EH (cell line): ENCODE measurements at places on chromosomes 1 and 21.

DNA sequence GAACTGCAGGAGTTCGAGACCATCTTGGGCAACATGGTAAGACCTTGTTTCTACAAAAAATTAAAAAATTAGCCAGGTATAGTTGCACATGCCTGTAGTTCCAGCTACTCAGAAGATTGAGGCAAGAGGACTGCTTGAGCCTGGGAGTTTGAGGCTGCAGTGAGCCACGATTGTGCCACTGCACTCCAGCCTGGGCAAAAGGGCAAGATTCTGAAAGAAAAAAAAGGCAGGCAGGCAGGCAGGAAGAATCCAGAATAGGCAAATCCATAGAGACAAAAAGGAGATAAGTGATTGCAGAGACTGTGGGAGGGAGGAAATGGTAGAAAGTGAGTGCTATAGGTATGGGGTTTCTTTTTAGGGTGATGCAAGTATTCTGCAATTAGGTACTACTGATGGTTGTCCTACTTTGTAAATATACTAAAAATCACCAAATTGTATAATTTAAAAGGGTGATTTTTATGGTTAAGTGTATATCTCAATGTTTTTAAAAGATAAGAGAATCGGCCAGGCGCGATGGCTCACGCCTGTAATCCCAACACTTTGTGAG, 29.4 kb downstream of the ZZZ3 start:
- no peak for DNase-seq

DNA sequence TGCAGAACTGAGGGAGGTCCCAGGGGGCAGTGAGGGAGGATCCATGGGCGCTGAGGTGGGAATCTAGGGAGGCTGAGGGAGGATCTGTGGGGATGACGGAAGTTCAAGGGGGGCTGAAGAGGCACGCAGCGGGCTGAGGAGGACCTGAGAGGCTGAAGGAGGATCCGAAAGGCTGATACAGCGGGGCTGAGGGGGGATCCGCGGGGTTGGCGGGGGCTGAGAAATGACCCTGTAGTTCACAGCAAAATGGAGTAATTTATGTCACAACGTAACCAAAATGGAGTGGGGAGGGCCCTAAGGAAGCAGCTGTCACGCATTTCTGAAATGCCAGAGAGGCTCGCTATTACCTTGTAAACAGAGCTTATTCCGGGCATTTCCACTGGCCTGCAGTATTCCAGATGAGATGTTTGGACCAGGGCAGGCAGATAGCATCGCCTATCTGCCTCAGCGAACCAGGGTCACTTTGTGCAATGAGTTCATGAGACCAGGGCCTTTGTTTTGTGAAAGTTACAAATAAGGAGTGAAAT, 926 bp upstream of the MRPL55 start:
- DNase-seq = peak; percentile 79

- no peak for DNase-seq
These were observed 163.2 kb upstream of the LRRC7 start for GRCh38 chr1:69404486-69404885.

GRCh38 chr1:183769956-183770815, 34.7 kb upstream of the RGL1 start:
- no peak for DNase-seq

DNA sequence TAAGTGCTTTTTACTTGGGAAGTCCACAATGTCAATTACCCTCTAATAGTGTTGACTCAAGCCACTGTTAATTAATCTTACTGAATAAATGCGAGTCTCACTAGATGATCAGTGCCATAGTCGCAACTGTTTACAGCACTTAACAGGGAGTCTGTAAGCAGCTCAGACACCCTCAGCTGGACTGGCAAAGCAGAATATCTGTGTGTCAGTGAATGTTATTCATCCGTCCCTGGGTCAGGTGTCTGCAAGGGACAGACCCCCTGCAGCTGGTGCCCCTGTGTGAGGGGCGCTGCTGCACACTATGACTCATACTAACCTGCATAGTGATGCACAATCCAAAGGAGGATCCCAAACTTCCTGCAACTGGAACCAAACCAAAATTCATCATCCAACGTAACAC, 306.5 kb downstream of the HHIPL2 start:
- DNase-seq = no peak

DNA sequence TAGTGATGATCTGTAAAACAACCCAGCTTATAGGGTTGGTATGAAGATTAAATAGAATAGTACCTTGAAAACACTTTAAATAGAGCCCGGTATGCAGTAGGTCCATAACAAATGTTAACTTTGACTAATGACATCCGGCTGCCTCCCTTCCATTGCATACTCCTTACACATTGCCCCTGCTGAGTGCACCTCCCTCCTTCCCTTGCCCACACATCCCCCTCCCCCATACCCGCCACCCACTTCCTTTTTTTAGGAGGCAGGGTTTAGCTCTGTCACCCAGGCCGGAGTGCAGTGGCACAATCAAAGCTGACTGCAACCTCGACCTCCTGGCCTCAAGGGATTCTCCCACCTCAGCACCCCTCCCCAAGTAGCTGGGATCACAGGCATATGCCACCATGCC, 24.4 kb upstream of the ZC3H12A start:
- DNase-seq = peak; percentile 29

DNA sequence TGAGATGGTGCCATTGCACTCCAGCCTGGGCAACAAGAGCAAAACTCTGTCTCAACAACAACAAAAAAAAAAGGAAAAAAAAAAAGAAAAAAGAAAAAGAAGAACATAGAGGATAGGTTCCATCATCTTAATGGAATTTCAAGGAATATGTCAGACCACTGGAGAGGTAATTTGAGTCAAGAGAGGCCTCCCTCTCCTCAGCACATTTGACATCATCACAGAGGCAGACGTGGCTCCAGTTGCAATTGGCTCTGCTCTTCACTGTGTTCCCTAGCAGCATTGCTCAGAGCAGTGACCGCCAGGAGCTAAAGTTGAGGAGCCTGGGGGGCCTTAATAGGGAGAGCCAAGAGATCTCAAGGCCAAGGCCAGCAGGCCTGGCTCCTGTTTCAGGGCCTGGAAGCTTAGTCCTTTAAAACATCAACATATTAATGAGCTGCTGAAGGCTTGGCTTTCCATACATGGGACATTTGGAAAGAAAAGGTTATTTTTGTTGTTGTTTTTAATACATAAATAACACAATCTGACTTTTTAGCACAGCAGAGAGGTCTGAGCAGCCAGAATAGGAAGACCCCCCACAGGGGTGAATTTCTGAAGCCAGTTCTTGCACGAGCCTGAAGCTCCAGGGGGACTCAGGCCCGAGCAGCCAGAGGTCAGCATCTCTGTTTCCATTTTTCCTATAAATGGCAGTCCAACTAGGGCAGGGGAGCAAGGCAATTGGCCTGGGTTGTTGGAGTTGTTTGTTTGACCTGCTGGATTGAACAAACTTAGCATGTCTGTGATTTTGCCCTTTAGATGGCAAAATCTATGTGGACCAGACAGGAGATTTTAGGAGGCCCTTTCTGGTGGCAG, 118.3 kb upstream of the FGGY start:
- DNase-seq = peak; percentile 49

DNA sequence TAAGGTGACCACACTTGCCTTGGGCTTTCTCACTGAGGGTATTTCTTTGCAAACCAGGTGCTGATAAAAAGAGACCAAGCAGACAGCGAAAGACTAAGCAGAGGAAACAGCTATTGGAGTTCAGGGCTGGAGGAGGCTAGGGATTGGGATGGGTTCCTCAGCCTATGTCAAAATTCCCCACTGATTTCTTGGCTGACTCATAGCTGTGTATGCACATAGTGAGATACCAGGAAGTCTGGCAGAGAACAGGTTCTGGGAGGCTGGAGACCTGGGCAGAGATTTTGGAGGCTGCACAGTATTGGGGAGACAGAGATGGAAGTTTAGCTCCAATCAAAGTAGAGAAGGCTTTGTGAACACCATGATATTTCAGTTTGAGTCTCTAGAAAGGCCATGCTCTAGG, 25.3 kb downstream of the YARS1 start:
- peak; percentile 52 for DNase-seq

DNA sequence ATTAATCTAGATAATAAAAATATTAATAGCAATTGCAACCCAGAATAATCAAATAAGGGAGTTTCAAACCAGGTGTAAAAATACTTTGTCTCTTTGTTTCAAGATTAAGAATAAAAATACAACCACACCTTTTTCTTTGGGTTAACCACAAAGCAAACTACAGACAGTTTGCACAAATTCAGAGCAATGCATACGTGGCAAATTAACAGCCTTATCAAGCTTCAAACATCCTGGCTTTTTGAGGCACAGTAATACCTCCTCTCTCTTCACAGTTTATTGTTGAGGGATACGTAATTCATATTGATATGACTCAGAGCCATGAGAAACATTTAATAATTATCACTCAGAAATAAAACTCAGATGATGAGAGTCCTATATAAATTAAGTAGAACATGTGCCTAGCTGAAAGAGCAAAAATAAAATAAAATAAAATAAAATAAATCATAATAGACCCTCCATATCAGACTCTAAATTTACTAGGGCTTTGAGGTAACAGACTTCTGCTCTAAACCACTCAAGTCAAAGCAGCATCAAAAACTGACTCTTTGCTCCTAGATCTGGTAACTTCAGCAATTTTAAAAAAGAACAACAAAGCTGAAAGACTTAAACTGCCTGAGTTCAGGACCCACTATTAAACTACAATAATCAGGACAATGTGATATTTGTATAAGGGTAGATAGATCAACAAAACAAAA, 11.4 kb downstream of the EDEM3 start:
- DNase-seq = no peak

- peak; percentile 80 for DNase-seq
These were observed 88.9 kb upstream of the HAO2 start for GRCh38 chr1:119279456-119280381.

- no peak for DNase-seq
These were observed 154.3 kb downstream of the GLUL start for GRCh38 chr1:182237329-182237728.

- no peak for DNase-seq
These were observed 213.7 kb downstream of the FOXD2 start for GRCh38 chr1:47651311-47652089.

DNA sequence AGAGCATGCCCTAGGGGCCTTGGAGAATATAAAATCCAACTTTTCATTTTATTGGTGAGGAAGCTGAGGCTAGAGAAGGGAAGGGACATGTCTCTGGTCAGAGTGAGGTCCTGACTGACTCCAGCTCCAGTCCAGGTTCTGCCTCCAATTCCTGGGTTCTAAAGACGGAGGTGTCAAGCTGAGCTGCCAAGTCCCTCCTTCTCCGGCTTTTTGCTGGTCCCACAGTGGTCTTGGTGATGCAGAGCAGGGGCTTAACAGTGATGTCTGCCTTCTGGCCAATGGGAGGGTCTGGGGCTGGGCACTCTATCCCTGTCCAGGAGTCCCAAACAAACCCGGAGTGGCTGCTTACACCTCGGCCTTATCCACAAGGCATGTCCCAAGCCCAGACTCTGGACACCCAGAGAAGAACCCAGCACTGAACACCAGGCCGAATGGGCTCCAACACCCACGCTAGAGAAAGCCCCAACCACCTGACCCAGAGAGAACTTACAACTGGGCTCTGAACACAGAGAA, 104.8 kb downstream of the EBNA1BP2 start:
- DNase-seq = no peak

DNA sequence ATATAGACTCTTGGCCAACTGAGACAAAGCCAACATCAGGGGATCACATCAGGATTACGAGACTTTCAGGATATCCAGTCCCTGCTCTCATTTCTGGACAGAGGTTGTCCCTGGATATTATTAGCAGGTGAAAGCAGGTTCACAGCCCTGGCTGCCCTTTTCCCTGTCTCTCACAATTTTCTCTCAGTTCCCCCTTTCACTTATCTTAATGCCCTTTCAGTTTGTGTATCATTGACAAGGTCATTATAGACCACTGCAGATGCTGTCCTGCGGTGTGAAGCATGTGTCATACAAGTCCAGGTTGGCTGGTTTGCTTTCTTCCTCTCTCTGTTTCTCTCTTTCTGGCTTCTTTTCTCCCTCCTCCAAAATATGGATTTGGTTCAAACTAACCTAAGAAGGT, 2.1 kb upstream of the KLHDC9 start:
- no peak for DNase-seq

- no peak for DNase-seq
These were observed 14.1 kb upstream of the TIAM1 start for GRCh38 chr21:31358158-31358557.

- DNase-seq = peak; percentile 9
These were observed 156.2 kb downstream of the RHOU start for GRCh38 chr1:228891272-228892034.

- DNase-seq = no peak
These were observed 38.4 kb upstream of the TENT5C start for GRCh38 chr1:117567435-117567834.

GRCh38 chr1:36095760-36096405, 7.2 kb downstream of the ADPRS start:
- DNase-seq = no peak

DNA sequence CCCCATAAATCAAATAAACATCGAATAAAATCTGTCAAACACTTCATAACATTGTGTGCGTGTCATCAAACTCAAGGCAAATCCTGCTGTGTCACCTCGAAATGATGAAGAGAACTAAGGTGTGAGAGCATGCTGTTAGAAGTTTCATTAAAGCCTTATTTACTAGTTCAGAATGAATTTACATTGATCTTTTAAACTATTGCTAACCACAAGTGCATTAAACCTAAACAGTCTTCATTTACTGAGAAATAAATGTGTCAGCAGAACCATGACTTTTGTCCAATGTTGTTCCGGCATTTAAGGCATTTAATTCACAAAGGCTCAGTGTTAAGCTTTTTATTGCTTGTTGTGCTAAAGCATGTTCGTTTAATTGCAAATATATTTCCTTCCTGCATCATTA, 474.4 kb downstream of the SETD4 start:
- peak; percentile 35 for DNase-seq

DNA sequence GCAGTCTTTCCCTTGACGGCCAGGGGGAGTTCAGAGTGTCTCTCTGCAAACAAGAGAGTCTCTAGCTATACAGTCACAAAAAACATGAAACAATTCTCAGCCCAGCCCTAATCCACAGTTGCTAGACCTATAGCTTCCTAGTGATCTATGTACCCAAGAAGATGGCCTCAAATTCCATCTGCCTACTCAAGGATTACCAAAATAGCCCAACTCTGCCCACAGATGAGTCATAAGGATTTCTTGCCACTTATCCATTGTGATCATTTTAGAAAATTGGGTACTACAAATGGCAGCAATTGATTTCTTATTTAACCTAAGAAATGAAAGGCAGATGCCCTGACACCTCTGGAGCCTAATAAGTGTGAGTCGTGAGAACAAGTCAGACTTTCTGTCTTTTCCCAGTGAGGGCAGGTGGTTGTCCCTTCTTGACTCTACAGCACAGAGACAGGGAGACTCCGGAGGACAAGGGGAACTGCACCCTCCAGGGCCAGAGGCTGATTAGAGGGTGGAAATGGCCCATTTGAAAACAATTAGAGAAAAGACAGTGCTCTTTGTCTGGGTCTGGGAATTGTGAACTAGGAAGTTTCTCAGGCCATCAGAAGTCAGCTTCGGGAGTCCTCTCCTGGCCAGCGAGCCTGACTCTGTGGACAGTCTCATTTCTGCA, 65.4 kb downstream of the ABCA4 start:
- DNase-seq = peak; percentile 53

GRCh38 chr1:60922304-60922703, 160.1 kb upstream of the NFIA start:
- DNase-seq = no peak

DNA sequence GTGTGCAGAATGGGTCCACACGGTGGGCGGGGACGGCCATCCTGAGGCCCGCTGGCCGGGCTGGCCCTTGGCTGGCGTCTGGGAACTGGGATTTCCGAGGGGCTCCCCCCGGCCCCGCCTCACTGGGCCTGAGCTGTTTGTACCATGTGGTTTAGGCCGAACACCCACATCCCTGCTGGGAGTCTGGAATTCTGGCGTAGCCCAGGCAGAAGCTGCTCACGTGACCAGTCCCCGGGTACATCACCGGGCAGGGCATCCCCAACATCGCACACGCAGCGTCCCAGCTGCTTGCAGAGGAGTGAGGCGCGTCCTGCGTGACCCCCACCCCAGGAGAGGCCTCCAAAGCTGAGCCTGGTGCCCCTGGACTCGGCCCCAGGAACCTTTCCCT, 2.1 kb downstream of the KRTAP10-7 start:
- no peak for DNase-seq
